Natural killer cell (primary cell): ENCODE measurements at places on chromosomes 7 and 10. TPM values are rescaled to one million over a fixed set of nuclear protein-coding genes. Genes with fewer than 3 reads are reported as not detected.

DNA sequence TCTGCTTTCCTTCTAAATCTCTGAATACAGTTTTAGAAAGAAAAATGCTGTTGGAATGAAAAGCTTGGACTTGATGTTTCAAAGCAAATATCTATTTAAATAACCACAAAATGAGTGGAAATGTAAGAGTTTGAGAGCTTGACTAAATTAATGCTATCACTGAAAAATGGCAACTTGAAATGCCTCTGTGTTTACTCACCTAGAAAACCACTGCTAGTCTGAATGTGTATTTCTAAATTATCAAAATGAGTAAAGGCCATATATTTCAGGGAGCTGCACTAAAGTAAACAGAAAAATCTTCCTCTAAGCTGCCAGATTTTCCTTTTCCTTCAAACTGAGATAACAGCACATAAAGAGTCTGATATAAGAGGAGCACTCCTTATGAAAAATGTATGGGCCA is 87.9 kb downstream of the DPY19L1 start:
- DNase-seq = no peak

- DNase-seq = no peak
Measured at GRCh38 chr10:12397941-12398340, 48.6 kb downstream of the CAMK1D start.

- no peak for DNase-seq
Measured at GRCh38 chr7:120724955-120725354, 133.0 kb downstream of the TSPAN12 start.

DNA sequence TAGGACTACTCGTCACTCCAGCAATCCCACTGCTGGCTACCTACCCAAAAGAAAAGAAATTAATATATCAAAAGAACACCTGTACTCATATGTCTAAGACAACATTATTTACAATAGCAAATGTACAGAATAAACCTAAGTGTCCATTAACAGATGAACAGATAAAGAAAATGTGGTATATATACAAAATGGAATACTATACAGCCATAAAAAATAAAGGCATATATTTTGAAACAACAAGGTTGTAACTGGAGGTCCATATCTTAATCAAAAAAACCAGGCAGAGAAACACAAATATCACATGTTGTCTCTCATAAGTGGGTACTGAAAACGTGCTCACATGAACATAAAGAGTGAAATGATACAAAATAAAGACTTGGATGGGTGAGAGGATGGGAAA is 1073.3 kb upstream of the PHF14 start:
- DNase-seq = no peak

DNA sequence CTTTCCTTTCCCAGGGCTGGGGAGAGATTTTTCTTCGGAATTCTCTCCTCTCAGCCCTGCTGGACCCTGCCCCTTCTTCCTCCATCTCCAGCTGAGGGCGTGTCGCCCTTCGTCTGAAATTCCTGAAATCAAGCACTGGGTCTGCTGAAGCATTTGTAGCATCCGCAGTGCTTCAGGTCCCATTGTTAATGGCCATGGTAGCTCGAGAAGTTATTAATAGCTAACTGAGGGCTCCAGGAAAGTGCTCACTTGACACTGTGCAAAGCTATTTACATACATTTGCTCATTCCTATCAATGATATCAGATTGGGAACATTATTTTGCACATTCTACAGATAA is 515 bp downstream of the FAM149B1 start:
- no peak for DNase-seq

GRCh38 chr7:47371317-47371716 is 210.6 kb downstream of the TNS3 start:
- no peak for DNase-seq

DNA sequence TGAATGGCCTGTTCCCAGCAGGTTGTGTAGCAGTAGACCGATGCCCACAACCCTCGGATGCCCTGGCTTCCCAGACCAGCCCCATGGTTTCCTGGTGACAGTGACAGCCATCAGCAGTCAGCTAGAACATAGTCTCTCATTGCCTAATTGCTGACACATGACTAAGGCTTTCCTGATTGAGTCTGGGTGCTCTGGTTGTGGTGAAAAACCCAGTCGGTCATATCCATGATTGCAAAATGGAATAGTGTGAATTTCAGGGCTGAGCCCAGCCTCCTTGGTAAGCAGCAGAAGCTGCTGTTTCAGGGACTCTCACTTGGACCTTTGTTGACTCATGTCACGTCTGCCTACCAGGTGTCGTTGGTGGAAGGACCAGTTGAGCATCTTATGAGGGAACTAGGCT is 36.6 kb downstream of the POR start:
- DNase-seq = no peak

DNA sequence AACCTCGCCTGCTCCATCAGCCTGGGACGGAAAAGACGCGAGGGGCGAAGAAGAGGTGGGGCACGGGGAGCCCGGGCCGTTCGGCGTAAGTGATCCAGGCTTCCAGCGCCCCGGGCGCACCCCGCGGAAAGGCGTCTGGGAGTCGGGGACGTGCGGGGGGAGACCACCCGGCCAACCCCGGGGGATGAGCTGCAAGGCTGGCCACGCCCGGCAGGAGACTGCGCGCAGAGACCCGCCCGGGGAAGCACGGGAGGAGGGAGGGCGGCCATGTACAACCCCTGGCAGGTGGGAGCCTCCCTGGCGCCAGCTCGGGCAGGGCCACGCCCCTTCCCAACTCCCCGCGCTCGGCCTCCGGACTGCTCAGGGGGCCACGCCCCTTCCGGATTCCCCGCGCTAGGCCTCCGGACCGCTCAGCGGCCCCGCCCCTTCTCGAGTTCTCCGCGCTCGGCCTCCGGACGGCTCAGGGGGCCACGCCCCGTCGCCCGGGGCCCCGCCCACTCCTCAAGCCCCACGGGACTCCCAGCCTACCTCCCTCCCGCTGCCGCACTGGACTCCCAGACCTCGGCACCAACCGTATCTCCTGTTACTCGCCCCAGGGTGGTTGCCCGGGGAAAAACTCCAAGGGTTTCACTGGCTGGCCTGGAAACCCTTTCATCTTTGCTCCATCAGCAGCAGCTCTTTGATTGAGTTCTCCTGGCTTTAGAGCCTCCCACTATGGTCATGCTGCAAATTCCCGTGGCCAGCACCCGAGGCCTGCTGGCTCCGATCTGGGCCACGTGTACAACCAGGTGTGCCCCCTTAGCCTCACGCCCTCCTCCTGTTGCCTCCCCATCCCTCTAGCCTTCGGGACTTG is 284.4 kb downstream of the ZEB1 start:
- DNase-seq = peak; percentile 75

DNA sequence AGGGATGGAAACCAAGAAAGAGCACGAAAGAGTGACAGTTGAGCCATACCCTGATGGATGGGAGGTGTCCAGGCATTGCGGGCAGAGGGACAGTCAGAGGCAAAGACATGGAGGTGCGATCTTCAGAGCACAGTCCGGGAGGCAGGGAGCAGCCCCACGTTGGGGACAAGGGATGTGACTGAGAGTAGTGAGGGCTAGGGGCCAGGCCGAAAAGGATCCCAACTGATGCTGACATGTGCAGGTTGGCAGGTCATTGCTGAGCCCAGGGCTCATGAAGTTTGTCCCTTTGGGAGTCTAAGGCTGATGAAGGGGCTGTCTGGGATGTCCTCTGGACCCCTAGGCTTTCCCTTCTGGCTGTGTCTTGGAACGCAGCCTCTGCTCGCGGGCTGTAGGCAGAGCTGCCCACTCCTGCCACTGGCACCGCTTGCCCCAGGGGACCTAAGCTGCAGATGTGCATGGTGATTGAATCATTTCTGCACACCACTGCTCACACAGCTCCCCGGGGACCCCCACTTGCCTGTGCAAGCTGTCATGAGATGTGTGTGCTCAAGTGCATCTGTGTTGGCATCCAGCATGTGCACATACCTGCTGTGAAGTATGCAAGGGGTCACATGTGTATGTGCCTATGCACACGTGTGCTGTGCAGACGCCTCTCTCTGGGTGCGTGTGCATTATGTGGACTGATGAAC is 125.1 kb downstream of the ZMIZ1 start:
- DNase-seq = no peak

DNA sequence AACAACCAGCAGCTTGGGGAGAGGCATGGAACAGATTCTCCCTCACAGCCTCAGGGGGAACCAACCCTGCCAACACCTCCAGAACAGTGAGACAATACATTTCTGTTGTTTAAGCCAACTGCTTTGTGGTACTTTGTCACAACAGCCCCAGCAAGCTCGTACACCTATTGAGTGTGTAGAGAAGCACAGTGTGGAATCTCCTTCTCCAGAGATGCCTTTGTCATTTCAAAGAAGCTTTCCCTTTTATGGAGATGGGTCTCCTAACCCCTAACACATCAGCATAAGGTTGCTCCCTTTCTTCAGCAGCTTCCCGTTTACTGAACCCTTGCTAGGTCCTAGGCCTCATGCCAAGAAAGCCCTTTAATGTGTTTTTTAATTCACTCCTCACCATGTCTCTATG is 60.7 kb upstream of the AGK start:
- DNase-seq = no peak

DNA sequence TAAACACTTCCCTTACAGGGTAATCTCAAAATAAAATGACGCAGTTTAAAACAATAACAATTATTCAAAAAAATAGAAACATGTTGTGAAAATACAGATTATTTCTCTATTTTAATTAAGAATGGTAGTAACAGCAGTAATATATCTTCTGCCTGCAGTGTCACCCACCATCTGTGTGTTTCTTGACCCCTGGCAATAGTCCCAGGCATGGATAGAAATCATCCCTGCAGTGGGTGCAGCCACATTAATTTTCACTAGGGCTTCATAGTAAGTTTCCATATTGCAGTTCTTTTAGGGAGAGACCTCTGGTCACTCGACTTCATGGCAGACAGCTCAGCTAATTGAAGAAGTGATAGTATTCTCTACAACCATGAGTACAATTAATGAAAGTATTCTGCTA is 470.1 kb upstream of the TEX47 start:
- no peak for DNase-seq

- no peak for DNase-seq
Measured at GRCh38 chr10:121854809-121855445, 72.9 kb downstream of the ATE1 start.

GRCh38 chr10:37952926-37953325 is 23.5 kb downstream of the ZNF25 start:
- no peak for DNase-seq

- peak; percentile 13 for DNase-seq
Measured at GRCh38 chr10:125147971-125148439, 12.4 kb downstream of the CTBP2 start.

DNA sequence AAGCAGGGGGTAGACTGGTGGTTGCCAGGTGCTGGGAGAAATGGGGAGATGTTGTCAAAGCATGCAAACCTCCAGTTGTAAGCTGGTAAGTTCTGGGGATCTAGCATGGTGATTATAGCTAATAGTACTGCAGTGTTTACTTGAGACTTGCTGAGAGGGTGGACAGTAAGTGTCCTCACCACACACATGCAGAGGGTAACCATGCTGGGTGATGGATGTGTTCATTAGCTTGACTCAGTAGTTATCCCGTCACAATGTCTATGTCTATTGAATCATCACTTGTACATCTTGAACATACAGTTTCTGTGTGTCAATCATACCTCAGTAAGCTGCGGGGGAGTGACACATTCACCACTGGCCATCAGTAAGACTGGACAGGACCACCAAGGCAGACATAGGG is 42.1 kb downstream of the GSDME start:
- DNase-seq = no peak

GRCh38 chr10:73493781-73494180 is 2.0 kb downstream of the PPP3CB start:
- no peak for DNase-seq

- DNase-seq = no peak
Measured at GRCh38 chr7:46738165-46738564, 817.1 kb upstream of the IGFBP3 start.

KLF14 gene
- total RNA-seq = not detected

MRPL32 gene
- 32.6 TPM for total RNA-seq

STRIP2 gene
- 1.7 TPM for total RNA-seq

PRLHR gene
- total RNA-seq = not detected

UCN3 gene
- total RNA-seq = not detected

LRRC18 gene
- not detected for total RNA-seq
